Stimulated activated CD8-positive, alpha-beta memory T cell treated with anti-CD3 and anti-CD28 coated beads, Interleukin-12 subunit alpha, Interleukin-12 subunit beta, amount 100 ng/mL, for 1 hour (primary cell): ENCODE measurements at places on chromosomes 4 and X.

DNA sequence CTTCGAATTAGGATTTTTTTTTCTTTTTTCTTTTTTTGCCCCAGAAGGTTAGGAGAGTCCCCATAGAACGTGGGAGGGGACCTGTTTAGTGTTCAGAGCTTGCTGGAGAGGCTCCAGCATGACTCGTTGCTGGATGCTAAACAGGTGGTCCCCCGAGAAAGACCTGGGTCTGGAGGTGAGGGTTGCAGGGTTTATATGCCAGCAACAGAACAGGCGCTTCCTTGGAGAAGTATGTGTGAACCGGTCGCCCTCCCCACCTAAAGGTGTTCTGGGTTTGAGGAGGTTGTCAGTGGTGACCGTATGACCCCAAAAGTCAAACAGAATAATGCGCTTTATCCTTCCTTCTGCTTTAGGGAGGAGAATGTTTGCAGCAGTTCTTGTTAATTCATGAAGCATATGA is 52.1 kb upstream of the SHOX start:
- DNase-seq: no peak

DNA sequence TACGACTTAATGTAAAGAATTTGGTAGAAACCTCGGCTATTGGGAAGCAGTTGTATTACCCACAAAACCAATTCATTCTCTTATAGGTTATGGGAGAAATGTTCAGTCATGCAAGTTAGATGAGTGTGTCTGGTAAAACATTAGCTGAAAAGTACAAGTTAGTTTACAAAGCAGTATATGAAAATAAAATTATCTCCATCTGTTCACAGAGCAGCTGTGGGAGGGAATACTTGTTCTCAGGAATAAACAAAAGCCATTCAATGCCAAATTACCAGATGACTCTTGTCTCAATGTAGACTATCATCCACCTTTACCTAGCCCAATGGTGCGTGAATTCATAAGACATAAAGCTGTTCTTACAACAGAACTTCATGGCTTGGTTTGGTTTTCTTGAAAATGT is 28.6 kb downstream of the STAP1 start:
- no peak for DNase-seq

DNA sequence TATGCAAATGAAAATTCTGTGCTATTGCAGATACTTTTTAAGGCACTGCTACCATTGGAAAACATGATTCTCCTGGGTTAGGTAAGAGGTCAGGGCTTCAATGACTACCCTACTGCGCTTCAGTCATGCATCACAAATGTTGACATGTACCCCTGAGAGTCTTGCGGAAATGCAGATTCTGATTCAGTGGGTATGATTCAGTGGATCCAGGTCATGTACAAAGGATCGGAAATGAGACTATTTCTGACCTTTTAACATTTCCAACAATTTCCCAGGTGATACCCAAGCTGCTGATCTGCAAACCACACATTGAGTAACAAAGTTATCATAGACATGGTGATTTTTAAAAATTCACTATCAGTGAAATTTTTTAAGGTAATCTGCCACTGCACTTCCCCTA is 62.6 kb downstream of the DDX53 start:
- DNase-seq: no peak

DNA sequence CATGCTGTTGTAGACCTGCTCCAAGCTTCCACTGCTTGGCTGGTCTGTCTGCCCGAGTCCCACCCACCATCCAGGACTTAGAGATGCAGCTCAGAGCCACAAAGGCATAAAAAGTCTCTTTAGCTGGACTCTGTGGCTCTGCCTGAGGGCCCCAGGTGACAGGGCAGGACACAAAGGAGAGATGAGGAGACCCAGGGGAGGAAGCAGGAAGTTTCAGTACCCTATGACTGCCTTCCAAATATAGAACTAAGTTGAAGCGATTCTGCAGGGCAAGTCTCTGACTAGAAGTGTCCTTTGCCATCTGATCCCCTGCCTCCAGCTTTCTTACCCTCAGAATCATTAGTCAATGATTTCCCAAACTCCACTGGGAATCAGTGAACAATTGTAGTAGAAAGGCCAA is 11.2 kb upstream of the CXCR3 start:
- DNase-seq: no peak

DNA sequence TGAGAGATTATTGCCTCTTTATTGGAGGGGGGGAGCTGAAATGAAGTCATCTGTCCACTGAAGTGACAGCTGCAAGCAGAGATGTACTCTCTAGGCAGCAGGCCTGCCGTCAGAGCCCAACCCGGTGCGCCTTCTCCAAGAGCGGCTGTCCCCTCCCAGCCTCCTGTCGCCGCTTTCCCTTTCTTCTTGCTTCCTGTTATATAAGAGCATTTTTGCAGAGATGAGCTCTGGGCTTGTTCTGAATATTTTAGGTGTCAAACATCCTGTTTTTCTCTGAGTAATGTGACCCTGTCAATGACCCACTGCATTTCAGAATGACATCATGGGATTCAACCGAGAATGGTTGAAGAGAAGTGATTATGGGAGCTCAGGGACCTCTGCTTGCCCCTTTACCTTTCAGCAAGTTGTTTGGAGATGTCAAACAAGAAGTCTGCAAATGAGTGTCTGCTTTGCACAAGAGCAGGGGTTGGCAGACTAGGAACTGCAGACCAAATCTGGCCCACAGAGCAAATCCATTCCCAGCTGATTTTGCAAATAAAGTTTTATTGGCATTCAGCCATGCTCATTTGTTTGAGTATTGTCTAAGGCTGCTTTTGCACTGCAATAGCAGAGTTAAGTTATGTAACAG is 79.9 kb downstream of the SLC9A6 start:
- DNase-seq: no peak
